ENCODE measurements at places on chromosomes 2 and 18.

DNA sequence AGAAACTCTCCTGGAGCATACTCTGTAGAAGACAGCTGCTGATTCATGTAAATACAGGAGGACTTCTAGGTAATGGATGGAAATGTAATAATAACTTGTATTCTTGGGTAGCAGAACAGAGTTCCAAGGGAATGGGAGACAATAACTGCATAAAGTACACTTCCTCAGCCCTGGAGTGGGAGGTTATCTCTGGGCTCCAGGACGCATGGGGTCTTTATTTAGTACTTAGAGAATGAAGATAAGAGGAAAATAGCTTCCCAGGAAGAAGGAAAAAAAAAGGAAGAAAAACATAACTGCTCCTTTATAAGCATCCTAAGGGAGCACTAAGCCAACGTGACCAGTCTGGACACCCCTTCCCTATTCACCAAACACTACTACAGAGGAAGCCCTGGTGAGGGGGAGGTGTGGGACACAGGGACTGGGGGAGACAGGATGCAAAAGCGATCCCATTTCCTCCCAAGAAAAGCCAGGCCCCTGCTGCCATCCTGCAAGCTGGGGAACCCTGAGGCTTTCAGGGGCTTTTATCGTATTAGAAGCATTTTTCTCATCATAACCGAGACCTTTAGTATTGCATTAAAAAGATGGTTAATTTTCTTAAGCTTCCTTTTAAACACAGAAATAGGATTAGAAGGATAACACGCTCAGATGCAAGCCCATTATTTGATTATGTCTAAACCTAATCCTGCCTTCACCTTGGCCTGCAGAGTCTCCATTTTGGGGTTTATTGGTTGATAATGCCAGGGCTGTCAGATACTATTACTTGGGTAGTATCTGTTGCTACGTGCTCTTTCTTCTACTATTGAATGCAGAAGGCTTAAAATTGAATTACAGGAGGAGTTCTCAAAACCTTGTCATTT is 78.5 kb downstream of the KLF7 start:
- peak; percentile 32 for DNase-seq

DNA sequence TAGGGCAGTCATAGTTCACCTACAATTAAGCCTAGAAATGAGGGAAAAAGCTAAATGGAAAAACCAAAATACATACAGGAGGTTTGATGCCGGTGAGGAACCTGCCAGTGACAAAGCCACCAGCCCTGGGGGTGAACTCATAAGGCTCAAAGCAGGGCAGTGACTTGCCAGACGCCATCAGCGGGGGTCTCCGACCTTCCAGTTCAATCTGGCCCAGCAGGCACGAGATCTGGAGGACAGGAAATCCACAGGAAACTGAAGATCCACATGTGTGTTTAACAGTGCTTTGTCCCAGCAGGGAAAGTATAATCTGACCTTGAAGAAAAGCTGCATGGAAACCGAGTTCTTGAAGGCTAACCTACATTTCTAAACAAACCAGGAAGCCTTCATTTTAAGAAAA is 60.1 kb downstream of the POLR1A start:
- no peak for DNase-seq

- no peak for DNase-seq
Observed at GRCh38 chr2:76197842-76198448, 487.2 kb upstream of the GCFC2 start.

DNA sequence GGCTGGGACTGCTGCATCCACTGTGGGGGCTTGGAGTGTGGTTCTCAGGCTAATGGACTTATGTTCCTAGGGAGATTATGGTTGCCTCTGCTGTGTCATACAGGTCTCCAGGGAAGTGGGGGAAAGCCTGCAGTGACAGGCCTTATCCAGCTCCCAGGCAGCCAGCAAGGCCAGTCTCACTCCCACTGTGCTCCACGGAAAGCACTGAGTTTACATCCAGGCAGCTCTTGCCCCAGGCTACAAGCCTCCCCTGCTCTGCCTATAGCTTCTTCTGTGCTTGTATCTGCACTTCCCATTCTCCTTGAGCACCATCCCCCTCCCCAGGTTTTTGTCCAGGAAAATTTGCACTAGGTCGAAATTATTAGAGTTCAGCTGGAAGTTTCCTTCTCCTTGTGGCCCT is 231.9 kb downstream of the ZRANB3 start:
- peak; percentile 24 for DNase-seq

- DNase-seq: no peak
Observed at GRCh38 chr2:144771348-144771747, 251.4 kb upstream of the ZEB2 start.

- no peak for DNase-seq
Observed at GRCh38 chr2:173511357-173511756, 156.7 kb downstream of the CDCA7 start.

GRCh38 chr2:71965530-71965929 is 182.1 kb downstream of the CYP26B1 start:
- DNase-seq: no peak

- no peak for DNase-seq
Observed at GRCh38 chr18:11943551-11943950, 35.4 kb upstream of the MPPE1 start.
